ENCODE measurements at places on chromosomes 1 and 21.

DNA sequence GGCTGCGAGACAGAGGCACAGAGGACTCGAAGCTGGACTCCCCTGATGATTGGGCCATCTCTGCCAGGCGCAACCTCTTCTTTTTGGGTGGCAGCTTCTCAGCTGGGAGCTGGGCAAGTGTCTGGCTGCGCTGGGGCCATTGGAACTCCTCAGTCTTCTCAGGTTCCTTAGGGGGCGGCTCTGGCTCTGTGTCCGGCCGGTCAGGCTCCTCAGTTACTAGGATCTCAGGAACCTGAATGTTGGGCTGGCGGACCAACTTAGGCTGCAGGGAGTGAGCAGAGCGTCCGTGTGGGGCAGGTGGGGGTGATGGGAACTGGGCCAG, 97.5 kb upstream of the EDN2 start:
- DNase-seq = no peak

- DNase-seq = no peak
Observed at GRCh38 chr21:16592381-16592780, 862.6 kb downstream of the USP25 start.

DNA sequence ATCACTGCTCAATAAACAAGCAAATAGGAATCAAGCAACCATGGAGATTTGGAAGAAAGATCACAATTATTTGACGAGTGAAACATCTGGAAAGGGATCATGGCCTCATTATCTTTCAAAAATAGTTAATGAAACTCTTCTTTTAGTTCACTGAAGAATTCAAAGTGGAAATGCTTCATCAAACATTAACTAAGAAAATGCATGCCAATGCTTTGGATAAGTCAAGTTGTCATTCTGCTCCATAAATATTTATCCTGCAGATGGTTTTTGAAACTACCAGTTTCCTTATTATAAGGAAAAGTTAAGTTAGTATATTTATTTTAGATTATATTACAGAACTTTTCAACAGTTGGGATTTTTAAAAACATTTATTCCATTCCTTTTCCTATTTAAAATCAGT, 206.5 kb upstream of the ADGRL2 start:
- no peak for DNase-seq

DNA sequence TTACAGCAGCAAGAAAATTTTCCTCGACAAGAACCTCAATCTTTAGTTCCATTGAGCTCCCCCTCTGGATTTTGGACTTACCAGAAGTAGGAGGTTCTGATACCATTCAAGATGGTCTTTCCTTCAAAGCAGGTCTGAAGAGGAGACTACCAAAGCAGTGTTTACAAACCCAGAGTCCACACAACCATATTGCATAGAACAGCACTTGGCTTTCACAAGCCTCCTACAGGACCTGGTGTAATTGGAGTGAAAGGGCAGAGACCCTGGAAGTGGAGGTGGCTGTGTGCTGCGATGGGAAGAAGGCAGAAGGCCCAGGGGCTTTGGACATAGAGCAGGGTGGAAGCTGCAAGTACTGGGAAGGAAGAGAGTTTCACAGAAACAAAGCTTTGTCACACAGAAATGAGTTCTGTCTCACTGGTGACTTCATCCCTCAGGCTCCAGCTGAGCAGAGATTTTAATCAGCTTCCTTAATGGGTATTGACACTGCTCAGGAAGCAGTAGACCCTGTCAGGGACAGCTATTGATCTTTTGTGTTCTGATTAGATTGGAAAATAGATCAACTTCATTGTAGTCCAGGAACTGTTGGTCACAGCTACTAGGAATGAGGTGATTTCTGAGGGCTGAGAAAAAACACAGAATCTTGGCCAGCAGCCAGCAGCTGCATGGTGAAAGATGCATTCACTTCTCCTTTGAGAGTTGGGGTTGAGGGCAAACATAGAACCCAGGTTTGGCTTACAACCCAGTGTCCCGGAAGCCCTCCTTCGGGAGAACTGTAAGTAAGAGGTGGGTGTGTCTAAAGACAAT, 124.0 kb downstream of the SYT2 start:
- no peak for DNase-seq

- peak; percentile 79 for DNase-seq
Observed at GRCh38 chr1:10960411-10961299, 51.8 kb upstream of the TARDBP start.

GRCh38 chr1:188642704-188643103, 1814.0 kb downstream of the PLA2G4A start:
- DNase-seq = no peak

- no peak for DNase-seq
Observed at GRCh38 chr1:218352075-218352438, 6.9 kb downstream of the TGFB2 start.

DNA sequence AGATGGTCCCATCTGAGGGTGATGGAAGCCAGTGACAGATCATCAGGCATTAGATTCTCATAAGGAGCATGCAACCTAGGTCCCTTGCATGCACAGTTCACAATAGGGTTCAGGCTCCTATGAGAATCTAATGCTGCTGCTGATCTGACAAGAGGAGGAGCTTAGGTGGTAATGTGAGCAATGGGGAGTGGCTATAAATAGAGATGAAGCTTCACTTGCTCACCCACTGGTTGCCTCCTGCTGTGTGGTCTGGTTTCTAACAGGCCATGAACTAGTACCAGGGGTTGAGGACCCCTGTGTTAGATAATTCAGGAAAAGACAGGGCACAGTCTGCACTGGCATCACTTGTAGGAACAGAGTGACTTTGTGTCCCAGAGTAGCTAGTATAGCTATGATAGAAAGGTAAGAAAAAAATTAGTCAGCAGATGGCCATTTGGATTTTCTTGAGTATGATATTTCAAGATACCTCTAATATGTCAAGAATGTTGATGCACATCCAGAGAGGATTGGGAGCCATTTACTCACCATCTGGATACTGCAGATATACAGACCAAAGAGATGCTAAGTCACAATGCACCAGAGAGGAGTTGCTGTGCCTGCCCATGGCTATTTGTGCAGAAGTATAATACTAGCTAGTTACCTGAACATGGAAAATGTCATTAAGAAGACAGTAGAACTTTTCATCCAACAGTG, 53.6 kb downstream of the ADCY10 start:
- no peak for DNase-seq

DNA sequence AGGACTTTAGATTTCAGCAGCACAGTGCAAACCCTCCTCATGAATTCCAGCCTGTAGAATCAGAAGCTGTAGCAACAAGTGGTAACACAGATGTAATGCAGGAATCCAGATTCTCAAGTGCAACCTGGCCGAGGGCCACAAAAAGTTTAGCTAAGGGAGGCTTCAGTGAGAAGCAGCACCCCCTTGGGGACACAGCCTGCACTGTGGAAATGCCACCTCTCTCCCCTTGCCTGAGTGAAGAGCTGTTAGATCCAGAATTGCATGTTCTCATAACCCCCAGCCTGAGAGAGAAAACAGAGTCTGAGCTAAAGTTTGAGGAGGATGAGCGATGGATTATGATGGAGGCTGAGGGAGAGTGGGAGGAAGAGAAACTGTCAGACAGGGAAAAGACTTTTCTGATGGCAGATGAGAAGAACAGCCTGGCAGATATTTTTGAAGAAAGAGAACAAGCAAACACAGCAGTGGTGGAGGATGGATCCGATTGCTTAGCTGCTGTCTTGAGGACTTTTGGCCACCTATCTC, 80.5 kb upstream of the BMP8A start:
- no peak for DNase-seq

DNA sequence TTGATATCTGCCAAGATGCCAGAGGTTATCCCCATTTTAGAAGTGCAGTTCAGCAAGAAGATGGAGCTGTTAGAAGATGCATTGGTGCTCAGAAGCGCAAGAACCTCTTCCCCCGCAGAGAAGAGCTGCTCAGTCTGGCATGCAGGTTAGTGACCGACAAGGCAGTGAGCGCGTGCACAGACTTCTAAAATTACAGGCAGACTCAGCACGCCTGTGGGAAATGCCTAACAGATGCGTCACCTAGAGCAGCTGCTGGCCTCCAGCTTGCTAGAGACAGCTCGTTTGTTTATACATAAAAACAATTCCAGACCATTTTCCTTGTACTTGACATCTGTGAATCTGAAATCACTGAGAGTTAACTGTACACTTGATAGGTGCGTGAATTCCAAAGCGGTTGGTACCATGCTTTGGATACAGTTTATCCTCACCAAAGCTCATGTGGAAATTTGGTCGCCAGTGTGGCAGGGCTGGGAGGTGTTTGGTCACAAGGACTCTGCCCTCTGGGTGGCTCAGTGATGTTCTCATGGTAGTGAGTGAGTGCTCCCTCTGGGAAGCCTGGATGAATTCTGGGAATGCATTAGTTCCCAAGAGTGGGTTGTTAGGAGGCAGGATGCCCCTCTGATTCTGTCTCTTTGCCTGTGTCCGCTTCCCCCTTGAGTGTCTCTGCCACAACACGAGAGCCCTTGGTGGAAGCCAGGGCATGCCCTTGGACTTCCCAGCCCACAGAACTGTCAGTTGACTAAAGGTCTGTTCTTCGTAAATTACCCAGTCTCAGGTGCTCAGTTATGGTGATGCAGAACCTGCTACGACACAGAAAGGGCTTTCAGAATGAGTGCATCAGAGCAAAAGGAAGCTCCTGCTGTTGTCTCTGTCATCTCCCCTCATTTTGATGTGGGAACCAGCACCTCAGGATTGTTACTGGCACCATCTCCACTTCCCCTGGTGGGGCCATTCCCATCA, 24.4 kb downstream of the SNAP47 start:
- no peak for DNase-seq

GRCh38 chr1:151024540-151025146, 11.7 kb upstream of the BNIPL start:
- peak; percentile 68 for DNase-seq

GRCh38 chr1:65480684-65481405, 60.4 kb downstream of the LEPR start:
- no peak for DNase-seq

- no peak for DNase-seq
Observed at GRCh38 chr1:119348941-119349340, 19.6 kb upstream of the HAO2 start.

DNA sequence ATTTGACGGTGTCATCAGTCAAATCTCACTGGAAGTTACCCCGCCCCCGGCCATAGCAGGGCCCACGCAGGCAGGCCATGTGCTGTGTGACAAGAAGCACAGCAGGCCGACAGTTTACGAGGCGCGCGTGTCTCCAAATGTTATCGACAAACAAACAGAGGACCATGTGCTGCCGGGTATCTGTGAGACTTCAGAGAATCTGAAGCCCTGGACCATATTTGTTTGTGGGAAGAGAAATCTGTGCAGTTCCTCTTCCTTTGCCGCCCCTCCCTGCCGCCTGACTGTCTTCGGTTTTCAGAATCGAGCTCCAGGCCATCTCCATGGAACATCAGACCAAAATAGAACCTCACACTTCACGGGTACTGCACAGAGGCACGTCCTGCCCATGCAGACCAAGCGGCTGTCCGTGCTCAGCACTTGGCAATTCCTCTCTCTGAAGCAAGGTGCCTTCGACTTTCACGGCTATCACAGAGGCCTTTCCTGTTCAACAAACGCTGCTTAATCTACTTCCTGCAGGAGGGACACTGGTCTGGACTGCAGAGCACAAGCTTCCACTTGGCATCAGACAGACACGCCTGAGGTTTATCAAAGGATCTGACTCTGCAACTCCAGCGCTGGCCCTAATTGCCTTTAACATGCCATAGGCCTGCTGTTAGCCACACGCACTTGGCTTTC, 135.7 kb upstream of the KRTAP19-8 start:
- DNase-seq = no peak

GRCh38 chr21:44697811-44698734, 1.1 kb downstream of the KRTAP10-12 start:
- no peak for DNase-seq

DNA sequence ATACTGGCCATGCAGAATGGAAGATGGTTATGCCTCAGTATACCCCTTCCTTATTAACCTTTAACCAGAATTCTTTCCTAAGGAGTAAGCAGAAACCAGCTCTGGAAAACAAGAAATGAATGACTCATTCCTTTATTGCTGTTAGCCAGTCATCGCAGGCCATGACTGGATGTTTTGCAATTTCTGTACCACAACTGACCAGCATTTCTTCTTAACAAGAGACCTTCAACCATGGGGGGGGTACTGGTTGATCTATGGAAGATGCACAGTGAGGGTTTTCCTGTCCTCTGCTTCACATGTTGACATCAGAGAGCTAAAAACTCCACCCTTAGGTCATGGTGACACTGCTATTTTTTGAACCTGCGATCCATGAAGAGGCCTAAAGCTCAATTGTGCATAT, 28.0 kb upstream of the RNF2 start:
- no peak for DNase-seq

- DNase-seq = no peak
Observed at GRCh38 chr1:84166797-84167196, 22.7 kb downstream of the PRKACB start.

DNA sequence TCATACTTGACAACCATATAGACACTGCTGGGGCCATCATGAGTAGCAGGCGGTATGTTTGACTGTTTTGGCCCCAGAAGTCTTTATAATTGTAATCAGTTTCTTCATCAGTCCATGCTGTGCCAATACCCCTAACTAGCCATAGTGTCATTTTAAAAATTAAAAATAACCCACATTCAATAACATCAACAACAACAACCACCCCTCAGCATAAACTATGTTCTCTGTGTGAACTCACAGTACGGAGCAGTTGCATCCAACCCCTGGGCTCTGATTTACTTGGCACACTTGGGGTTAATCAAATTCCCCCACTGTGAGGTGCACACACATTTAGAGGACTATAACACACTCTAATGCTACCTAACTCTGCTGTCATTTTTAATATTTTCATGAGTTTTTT, 553.7 kb downstream of the USP25 start:
- DNase-seq = no peak

GRCh38 chr1:24786191-24786590, 40.9 kb downstream of the CLIC4 start:
- DNase-seq = no peak

GRCh38 chr1:109133815-109134214, 19.9 kb downstream of the ELAPOR1 start:
- DNase-seq = no peak

DNA sequence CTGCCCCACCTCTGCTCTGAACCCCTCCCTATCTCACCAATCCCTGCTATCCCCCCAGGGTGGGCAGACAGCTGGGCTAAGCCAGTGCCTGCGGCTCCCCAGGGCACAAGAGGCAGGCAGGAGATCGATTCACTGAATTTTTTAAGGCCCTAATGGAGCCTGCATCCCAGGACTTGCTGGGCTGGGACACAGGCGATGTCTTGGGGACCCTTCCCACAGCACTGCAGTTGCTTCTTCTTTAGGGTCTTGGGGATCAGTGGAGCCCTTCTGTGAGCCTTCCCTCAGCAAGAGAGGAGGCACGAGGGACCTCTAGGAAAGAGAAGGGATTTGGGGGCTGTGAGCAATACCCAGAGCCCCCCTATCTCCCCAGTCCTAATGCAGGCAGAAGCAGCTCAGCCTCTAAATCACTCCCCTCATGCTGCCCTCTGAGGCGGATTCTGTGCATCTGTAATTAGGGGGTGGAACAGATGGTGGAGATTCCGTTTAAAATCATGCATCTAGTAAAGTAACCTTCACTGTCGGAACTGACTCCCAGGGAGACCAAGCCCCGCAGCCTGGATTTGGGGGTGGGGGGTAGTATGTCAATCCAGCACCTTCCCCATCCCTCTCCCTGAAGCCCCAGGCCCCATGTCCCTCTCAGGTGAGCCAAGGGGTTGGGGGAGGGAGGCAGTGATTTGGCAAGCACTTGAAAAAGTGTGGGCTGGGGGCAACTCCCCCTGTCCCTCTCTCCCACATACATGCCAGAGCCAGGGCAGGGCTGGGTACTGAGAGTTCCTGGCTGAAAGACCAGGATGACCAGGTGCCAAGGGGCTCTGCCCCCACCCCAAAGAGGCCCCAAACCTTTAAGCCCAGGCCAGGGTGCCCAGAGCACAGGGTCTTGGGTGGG, 10.0 kb downstream of the AHDC1 start:
- no peak for DNase-seq
